ENCODE measurements at places on chromosomes 11 and 22.

DNA sequence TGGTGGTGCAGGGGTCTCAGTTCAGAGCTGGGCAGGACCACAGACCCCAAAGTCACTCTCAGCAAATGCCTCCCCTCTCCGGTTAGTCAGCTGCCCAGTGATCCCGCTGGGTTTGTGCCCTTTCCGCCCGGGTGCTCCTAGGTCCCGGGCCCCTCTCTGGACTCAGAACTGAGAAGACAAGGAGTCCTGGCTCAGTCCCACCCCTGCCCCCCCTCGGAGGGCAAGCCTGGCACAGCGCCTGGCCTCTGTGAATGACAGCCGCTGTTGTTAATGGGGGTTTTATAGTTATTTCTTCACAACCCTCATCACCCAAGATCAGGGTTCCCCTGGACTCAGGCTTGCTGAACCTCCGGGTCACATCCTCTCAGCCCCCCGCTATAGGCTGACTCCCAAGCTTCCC is 47.6 kb downstream of the ELFN2 start:
- no peak for DNase-seq

GRCh38 chr22:17846326-17846992 is 72.2 kb upstream of the BID start:
- no peak for DNase-seq

DNA sequence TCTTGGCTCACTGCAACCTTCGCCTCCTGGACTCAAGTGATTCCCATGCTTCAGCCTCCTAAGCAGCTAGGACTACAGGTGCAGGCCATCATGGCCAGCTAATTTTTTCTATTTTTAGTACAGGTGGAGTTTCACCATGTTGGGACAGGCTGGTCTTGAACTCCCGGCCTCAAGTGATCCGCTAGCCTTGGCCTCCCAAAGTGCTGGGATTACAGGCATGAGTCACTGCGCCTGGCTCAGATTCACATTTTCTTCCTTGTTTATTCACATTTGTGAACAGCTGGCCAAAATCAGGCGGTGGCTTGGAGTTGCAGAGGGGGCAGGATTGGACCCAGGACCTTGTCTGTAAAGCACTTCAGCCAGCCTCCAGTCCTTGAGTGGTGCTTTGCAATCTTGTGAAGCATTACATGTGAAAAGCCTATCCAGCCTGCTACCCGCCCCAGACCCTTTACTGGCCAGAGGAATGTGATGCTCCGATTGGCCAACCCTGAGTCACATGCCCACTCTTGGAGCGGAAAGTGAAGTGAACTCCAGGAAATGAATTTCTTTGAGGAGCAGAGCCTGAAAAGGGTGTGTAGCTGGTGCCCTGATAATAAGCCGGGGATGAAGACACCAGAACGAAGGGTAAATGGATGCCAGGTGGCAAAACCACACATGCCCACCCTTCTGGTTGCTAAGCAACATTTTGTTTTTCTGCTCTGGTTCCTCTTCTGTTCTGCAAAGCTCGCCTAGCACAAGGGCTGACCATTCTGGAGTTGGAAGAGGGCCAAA is 62.6 kb upstream of the PTPRJ start:
- DNase-seq, result no peak

- DNase-seq, result no peak
These were observed 77.0 kb downstream of the RAB38 start for GRCh38 chr11:88098289-88098688.

DNA sequence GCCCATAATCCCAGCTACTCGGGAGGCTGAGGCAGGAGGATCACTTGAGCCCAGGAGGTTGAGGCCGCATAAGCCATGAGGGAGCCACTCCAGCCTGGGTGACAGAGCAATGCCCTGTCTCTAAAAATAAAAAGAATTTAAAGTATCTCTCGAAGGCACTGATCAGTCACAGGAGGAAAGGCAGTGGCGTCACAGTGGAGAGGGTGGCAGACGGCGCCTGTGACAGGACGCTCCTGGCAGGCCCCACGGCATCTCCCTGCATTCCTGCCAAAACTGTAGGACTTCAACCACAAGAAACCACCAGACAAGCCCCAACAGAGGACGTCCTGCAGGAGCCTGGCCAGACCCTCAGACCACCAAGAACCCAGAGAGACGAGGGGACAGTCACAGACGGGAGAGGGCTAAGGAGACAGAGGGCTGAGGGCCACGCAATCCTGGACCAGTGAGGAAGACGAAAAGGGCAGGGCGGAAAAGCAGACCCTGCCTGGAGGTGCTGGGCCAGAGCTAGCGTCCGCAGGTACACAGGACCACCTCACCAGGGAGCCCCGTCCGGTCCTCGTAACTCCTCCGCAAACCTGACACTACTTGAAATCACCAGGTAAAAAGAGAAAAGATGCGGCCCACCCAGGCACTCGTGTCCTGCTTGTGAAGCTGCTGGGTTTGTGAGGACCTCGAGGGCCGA is 5.9 kb downstream of the RNH1 start:
- no peak for DNase-seq

GRCh38 chr22:50603511-50604255 is 3.1 kb downstream of the MAPK8IP2 start:
- DNase-seq, result no peak

DNA sequence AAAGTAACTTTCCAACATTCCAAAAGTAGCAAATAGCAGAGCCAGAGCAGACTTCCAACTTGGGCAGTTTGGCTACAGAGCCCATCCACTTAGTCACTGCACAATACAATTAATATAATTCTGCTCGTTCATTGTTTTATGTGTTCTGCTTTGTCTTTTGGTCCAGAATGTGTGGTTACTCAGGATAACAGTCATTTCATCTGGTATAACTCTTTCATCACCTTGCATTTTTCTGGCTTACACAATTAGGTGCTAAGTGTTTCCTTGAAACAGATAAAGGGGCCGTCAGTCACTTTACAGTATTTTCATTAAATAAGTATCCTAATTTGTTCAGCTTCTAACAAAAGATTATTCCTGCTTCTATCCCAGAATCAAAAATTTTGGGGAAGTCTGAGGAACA is 87.2 kb downstream of the LARGE2 start:
- no peak for DNase-seq

GRCh38 chr11:849104-849824 is 6.6 kb downstream of the TSPAN4 start:
- peak; percentile 60 for DNase-seq

- DNase-seq, result no peak
These were observed 192.0 kb downstream of the CWF19L2 start for GRCh38 chr11:107265591-107266121.

- no peak for DNase-seq
These were observed 165.5 kb upstream of the NTM start for GRCh38 chr11:131204765-131205380.

- no peak for DNase-seq
These were observed 48.0 kb upstream of the AMPD3 start for GRCh38 chr11:10407055-10407454.

DNA sequence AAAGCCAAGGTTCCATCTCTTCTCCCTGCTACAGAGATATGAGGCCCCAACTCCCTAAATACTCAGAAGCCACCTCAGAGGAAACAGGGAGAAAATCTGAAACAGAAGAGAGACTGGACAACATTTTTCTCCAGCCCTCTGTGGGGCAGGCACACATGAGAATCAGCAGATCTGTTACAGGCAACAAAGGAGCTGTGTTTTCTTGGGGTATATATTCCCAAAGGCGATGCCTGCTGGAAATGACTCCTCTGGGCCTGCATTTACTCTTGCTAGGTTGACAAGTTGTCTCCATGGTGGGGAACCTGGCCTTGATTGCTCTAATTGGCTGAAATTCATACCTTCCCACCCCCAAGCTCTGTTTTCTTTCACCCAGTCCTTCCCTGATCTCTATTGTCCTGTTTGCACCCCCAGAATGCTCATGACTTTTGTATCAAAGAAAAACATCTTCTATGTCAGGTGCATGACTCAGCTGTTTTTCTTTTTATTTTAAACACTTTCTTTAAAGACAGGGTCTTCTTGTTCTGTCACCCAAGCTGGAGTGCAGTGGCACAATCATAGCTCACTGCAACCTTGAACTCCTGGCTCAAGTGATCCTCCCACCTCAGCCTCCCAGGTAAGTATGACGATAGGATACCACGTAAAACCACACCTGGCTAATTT is 23.5 kb upstream of the P2RY6 start:
- no peak for DNase-seq

GRCh38 chr11:40029391-40029790 is 1430.1 kb downstream of the LRRC4C start:
- DNase-seq, result no peak

- no peak for DNase-seq
These were observed 16.7 kb downstream of the STARD10 start for GRCh38 chr11:72776844-72777754.

DNA sequence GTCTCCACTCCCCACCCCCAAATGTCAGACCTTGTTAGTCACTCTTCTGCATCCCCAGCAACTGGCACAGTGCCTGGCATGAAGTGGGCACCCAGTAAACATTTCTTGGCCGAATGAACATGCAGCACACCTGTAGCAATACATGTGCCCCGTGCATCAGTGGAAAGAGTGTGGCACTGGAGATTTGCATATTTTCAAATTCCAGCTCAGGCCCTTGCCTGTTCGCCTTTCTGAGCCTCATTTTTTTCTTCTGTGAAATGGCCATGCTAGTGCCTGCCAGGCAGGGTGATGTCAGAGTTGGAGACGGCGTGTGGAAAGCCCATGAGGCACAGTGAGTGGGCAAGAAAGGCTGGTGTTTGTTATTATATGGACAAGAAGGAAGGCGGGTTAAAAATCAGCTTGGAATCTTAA is 38.7 kb downstream of the CD82 start:
- no peak for DNase-seq

DNA sequence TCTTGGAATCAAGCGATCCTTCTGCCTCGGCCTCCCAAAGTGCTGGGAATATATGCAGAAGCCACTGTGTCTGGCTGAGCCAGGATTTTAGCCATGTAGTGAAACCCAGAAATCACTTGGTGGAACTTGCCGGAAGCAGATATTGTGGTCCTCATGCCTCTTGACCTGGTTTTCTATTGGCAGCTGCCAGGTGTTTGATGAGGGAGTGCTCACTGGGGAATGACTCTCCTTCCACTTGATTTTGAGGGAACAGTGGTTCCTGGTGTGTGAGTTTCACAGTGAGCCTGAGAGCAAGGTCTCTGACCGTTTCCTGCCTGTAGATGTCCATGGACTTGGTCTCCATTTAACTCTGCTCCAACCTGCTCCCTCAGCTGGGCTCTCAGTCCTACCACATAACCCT is 34.7 kb upstream of the ELF5 start:
- no peak for DNase-seq

DNA sequence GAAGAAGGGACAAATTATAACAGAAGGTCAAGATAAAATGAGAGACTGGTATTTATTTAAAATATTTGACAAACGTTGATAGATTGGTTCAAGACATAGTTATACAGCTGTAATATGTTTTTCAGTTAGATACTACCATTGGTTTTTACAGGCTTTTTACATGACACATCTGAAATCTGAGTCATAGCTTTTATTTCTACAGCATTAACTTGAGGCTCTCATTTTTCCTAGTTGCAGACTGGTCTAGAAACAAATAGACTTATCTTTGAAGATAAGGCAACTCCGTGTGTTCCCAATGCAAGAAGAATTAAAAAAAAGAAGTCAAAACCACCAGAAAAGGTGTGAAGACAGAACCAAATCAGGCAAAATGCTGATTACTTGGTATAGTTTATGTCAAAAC is 31.3 kb downstream of the CEP57 start:
- no peak for DNase-seq

- no peak for DNase-seq
These were observed 61.0 kb downstream of the ISX start for GRCh38 chr22:35126993-35127392.

- DNase-seq, result no peak
These were observed 1307.5 kb downstream of the BRD1 start for GRCh38 chr22:48520207-48520606.

GRCh38 chr11:88579466-88579865 is 241.9 kb upstream of the CTSC start:
- DNase-seq, result no peak

GRCh38 chr11:110173811-110174644 is 80.8 kb downstream of the ZC3H12C start:
- peak; percentile 52 for DNase-seq

GRCh38 chr11:27977031-27977430 is 130.9 kb downstream of the KIF18A start:
- DNase-seq, result no peak

GRCh38 chr22:24445481-24446259 is 18.3 kb downstream of the ADORA2A start:
- no peak for DNase-seq

DNA sequence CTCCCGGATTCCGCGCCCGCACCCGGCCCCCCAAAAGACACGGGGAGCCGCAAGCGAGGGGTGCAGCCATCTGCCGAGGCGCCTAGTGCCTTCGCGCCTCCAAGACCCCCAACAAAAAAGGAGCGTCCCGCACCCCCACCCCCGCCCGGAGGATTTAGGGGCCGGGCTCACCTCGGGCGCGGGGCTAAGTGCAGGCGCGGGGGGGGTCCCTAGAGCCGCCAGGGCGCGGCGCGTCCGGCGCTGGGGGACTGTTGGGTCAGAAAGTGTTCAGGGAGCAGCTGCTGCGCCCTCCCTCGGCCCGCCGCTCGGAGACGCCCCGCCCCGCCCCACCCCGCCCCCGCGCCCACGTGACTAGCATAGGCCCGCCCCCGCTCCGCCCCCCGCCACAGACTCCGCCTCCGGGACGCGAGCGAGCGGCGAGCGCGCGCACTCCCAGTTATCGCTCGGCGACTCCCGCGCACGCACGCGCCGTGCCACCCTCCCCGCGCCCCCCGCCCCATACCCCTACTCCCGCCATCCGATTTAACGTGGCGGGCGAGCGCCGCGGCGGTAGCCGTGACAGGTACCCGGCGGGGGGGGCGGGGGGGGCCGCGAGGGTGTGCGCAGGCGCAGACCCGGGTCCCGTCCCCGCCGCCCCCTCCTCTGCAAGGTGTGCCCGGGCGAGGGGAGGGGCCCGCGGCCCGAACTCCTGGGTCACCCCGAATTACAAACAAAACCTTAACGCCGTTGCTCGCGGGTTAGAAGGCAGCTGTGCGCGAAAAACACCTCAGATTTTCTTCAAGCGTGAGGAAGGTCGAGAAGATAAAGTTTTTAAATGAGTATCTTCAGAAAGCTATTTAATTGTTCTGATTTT is 56.2 kb downstream of the KCNJ4 start:
- peak; percentile 88 for DNase-seq

- DNase-seq, result no peak
These were observed 149.3 kb downstream of the RBFOX2 start for GRCh38 chr22:35879351-35879750.
